ENCODE measurements at places on chromosomes 7 and 10. TPM values are rescaled to one million over a fixed set of nuclear protein-coding genes. Genes with fewer than 3 reads are reported as not detected.

The FKBP6 gene
- total RNA-seq, result not detected

The HOXA4 gene
- total RNA-seq, result 1.5 TPM

The FBXO24 gene
- 0.07 TPM for total RNA-seq

The TM9SF3 gene
- total RNA-seq, result 34.7 TPM

The SP8 gene
- not detected for total RNA-seq

The ATOH7 gene
- 0.22 TPM for total RNA-seq

The ASAH2B gene
- 3.4 TPM for total RNA-seq

The CFAP58 gene
- 0.36 TPM for total RNA-seq
